ENCODE measurements at places on chromosomes 16 and 17. TPM values are rescaled to one million over a fixed set of nuclear protein-coding genes. Genes with fewer than 3 reads are reported as not detected.

The NLRC5 gene
- 3.8 TPM for total RNA-seq

The CUEDC1 gene
- 14.5 TPM for total RNA-seq

DNA sequence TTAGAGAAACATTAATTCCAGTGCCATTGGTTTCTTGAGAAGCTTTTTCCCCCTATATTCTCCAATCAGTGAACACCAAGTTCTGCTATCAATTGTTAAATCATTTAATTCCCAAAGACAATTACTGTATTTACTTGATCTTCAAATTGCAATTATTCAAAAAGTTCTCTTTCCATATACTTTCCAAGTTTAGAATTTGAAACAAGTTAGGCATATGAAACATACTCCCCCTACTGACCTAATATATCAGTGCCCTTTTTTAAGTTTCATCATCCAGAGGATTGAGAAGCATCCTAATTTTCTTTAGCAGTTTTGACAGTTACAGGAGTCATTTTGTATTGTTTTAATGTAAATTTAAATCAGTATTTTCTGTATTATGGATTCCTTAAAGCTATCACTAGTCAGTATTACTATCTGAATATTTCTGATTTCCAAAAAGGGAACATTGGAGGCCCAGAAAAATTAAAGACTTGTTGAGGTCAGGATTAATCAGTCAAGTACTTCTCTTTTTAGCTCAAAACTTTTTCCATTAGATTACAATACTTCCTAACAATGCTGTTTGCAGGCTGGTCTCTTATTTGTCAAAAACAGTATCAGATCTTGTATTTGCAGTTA is 16.3 kb downstream of the MEIOC start:
- DNase-seq, result no peak

GRCh38 chr17:73091770-73092522 is 542 bp downstream of the SLC39A11 start:
- DNase-seq, result no peak

- no peak for DNase-seq
Observed at GRCh38 chr16:50457423-50457822, 88.6 kb upstream of the BRD7 start.

The RAB40C gene
- total RNA-seq, result 16.6 TPM

DNA sequence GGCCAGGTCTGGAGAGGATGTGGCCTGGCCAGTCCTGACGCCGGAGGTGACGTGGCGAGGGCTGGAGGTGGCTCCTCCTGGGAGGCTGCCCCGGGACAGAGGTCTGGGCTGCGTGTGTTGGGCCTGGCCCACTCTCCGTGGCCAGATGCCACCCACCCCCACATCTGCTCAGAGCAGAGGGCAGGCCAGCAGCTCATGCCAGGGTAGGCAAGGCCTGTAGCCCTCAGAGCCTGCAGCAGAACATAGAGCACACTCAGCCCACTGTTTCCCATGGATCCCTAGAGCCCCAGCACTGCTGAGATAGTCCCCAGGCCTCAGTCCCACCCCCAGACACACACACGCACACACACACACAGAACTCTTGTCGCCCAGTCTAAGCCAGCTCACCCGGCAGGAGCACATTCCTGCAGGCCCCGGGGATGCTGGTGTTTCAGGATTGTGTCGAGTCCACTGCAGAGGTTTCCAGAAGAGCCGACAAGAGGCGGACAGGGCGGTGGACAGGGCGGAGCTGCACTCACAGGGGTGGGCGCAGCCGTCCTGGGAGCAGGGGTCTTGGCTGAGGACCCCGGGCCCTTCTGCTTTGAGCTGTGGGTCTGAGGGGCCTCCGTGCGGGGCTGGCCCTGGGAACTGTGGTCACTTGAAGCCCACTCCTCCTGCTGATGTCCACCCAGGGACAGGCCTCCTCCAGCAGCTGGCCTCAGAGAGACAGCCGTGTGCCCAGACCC is 33.4 kb downstream of the SOX8 start:
- DNase-seq, result no peak

- no peak for DNase-seq
Observed at GRCh38 chr17:50800196-50800700, 32.9 kb upstream of the ANKRD40CL start.

The SULT1A4 gene
- 2.2 TPM for total RNA-seq

DNA sequence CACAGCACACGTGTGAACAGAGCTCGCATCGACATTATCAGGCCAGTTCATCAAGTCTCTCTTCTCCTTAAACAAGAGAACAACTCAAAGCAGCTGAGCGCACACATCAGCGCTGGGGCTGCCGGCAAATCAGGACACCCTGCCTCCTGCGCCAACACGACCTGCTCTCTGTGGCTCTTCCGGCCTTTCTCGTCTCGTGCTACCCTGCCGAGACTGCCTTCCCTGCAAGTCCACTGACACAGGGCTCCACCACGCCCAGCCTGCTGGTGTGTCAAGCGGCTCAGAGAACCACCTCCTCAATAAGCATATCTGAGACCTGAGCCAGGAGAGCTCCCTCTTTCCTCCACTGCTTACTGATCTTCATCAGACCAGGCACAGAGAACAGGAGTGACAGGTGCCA is 96.9 kb downstream of the ZNF778 start:
- DNase-seq, result no peak

GRCh38 chr16:84406006-84406963 is 37.9 kb downstream of the ATP2C2 start:
- no peak for DNase-seq

DNA sequence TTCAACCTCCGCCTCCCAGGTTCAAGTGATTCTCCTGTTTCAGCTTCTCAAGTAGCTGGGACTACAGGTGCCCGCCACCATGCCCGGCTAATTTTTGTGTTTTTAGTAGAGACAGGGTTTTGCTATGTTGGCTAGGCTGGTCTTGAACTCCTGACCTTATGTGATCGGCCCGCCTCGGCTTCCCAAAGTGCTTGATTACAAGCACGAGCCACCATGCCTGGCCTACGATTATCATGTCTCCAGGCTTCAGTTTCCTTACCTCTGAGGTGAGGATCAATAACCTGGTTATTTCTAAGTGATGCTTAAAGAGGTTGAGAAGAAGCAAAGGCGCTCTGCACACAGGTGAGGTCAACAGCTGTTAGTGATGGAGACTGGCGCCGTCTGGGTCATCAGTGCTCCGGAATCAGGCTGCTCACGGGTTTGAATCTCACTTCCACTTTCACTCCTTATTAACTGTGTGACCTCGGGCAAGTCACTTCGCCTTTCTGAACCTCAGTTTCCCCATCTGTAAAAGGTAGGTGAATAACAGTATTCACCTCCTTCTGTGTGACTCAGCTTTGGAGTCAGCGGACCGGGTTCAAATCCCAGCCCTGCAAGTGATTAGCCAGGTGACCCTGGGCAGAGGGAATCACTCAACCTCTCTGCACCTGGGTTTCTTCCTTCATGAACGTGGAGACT is 745 bp upstream of the ABCC1 start:
- DNase-seq, result no peak

GRCh38 chr17:68698746-68699145 is 97.6 kb upstream of the FAM20A start:
- DNase-seq, result no peak

DNA sequence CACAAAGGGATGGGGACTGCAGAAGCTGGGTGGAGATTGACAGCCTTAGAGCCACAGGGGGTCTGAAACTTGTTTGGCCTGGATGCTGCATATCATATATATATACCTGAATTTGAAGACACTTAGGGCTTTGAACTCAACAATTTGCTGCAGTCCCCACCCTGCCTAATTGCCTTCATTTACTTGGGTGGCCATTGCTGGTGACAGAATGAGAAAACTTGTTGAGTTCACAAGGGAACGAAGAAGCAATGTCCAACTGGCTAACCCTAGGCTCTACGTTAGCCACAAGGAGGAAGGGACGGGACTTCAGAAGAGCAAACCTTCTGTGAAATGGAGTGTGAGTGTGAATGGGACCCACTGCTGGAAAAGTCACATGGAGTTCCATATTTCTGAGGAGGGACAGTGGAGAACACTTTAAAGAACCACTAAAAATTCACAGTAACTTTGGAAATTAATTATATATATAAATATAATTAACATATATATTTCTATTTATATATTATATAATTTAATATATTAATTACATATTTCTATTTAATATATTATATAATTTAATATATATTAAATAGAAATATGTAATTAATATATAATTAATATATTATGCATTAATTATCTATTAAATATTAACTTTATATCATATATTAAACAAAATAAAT is 215.3 kb upstream of the SOX9 start:
- DNase-seq, result no peak

The HBM gene
- total RNA-seq, result not detected

DNA sequence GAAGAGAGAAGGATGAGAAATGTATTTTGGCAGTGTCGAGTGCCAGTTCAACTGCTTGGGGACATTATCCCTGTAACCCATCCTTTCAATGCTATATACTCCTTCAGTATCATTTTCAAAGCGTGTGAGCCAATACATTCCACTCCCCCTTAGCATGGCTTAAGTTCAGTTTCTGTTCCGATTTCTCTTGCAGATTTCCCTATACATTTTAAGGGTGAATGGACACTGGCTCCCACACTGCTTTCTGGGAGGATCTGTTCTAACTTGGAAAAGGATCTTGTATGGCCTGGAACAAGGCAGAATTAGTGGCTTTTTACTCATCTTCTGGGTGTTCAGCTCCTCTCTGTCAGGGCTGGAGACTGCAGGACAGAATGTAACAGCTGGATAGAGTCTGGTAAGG is 333.8 kb downstream of the HAPSTR1 start:
- DNase-seq, result no peak

DNA sequence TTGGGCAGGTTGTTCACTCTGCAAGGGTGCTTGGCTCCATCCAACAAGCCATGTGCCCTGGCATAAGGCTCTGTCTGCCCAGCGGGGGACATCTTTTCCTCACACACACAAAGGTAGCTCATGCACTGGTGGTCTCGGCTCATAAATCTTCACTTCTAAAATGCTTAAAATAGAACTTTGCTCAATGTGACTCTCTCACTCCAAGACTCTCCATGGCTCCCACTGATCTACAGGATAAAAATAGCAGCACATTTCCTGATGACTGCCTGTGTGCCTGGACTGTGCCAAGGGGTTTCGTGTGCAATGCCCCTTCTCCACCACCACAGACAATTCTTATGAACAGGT is 15.1 kb upstream of the CIBAR2 start:
- DNase-seq, result no peak

The HSD11B2 gene
- total RNA-seq, result 2.2 TPM

DNA sequence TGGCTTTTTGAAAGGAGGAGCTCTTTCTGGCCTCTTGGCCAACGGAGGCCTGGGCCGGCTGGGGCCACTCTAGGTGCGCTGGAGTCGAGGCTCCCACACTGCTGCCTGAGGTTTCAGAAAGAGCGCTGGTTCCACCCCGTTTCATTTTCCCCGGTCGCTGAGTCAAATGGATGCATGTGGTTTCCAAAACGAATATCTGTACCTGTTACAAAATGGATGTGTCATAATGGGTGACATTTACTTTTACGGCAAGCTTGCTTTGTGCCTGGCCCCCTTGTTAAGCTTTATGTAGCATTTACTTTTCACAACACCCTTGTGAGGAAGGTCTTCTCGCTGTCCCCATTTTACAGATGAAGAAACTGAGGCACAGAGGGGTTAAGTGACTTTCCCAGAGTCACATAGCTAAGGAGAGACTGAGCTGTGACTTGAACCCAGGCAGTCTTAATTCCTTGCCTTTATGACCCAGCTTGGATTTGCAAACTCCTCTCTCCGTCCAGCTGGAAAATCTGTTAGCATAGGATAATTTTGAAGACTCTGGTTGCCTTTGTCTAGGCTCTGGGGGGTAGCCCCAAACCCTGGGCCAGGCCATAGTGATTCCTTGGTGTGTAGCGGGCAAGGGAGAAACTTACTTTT is 10.6 kb downstream of the KSR1 start:
- no peak for DNase-seq

The NPEPPS gene
- 96.5 TPM for total RNA-seq

DNA sequence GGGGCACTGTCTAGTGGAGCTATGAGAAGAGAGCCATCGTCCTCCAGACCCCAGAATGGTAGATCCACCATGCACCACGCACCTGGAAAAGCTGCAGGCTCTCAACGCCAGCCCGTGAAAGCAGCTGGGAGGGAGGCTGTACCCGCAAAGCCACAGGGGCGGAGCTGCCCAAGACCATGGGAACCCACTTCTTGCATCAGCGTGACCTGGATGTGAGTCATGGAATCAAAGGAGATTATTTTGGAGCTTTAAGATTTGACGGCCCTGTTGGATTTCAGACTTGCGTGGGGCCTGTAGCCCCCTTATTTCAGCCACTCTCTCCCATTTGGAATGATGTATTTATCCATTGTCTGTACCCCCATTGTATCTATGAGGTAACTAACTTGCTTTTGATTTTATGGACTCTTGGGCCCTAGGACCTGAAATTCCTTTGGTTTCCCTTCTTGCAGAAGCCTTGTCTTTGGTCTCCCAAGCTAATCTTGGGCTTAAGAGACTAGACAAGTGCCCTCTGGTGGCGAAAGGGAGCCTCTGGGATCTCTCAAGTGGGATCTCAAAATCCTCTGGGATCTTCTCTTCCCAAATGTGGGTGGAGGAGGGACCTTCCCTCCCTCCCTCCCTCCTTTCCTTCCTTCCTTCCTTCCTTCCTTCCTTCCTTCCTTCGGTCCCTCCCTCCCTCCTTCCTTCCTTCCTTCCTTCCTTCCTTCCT is 58.2 kb upstream of the HAPSTR1 start:
- DNase-seq, result no peak

The CYGB gene
- total RNA-seq, result 49.9 TPM

DNA sequence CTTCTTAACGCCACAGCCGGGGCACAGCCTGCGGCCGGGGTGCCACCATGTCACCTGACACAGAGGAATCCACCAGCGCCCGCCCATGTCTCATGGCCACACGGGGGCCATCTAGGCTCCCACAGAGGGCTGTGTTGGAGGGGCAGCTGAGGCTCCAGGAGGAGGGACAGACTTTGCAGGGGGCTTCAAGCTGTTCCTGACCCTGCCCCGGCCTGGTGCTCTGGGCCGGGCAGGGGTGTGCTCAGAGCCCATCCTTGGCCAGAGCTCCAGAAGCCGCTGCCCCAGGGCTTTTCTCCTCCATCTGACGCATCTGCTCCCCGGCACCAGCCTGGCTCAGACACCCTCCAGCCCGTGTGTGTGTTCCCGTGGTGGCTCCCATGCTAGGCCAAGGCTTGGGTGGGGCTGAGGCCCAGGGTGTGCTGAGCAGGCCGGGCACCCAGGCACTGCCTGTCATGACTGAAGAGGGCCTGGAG is 7.8 kb upstream of the SLC38A10 start:
- DNase-seq, result no peak

The GRAP gene
- 0.29 TPM for total RNA-seq

GRCh38 chr17:27895940-27896535 is 2.9 kb upstream of the LYRM9 start:
- DNase-seq, result no peak

DNA sequence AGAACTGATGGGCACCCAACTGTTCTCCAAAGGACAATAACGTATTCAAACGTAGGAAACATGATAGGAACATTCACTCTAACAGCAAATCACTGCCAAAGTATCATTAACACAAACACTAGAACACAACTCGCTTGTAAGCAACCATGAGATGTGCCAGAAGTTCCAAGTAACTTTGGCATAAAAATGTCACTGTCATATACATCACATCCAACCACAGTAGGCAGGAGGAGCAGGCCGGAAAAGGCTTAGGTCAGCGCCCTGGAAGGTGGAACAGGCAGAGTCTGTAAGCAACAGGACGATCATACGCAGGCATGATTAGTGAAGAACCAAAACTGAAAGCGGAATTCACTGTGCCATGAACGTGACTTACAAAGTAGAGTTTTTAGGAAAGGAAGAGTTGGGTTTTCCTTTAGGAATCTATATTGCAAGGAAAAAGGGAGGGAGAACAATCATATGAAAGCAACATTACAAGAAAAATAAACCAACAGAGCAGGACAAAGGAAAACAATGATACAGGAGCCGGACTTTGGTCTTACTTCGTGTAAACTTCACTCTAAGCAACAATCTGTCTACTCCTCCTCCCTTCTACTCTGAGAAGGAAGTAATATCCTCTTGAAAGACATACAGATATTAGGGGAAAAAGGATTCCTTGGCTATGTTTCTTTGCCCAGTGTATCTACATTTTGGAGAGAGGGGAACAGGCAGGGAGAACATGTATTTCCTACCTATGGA is 52.3 kb downstream of the YWHAE start:
- peak; percentile 23 for DNase-seq

Data from epithelial cell of proximal tubule (primary cell).